CD4-positive, alpha-beta T cell treated with Interleukin-21 for 1 hour (primary cell): ENCODE measurements at places on chromosomes 13 and 19.

- DNase-seq: no peak
Measured at GRCh38 chr19:46295401-46296201, 1.2 kb upstream of the HIF3A start.

- no peak for DNase-seq
Measured at GRCh38 chr19:50435221-50435620, 2.5 kb downstream of the MYBPC2 start.

DNA sequence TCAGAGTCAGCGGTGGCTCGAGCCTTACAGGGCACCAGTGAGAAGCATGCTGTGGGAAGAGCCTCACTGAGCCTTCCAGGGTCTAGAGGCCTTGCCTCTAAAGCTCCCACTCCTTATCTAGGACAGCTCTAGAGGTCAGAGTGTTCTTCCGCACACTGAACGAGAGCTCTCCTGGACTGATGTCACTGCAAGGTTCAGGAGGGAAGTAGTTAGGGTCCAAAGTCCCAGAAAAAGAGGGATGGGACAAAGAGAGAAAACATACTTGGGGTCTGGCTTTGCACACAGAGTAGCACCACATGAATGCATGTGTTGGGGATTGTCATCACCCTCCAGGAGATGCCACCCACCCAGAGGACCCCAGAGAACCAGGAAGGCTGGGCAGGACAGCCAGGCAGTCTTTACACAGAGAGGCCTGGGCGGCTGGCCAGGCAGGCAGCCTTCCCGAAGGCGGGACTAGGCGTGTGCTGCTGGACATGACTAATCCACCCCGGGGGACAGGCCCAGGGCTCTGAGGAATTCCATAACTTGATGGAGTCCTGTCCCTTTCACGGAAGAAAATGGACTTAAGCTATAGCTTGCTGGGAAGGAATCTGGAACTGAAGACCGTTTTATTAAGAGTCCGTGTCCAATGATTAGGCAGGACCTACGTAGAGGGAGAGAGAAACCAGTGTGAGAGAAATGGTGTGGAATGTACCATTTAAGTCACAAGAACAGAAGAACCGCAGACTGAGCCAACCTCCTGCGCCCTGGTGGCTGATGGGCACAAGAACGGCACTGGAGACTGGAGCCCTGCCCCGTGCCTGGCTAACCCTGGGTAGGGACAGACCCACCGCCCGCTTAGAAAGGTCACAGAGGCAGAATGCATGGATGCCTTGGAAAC, 16.6 kb upstream of the EPHX3 start:
- DNase-seq: no peak

DNA sequence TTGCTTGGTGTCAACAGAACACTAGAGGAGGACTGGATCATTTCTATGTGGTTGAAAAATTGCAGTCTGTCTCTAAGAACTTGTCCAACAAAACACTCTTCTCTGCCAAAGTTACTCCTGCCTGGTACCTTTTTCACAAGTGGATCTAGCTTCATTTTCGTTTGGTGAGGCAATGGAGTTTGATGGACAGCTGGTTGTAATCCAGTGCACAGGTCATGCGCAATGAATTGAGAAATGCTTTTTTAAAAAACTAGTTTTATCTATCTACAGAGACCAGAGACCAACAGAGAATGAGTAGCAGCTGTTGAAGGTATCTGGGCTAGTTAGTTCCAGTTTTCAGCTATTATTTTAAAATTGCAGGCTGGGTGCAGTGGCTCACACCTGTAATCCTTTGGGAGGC, 12.0 kb upstream of the KBTBD6 start:
- DNase-seq: no peak

- peak; percentile 75 for DNase-seq
Measured at GRCh38 chr19:17346109-17346671, 8.8 kb downstream of the GTPBP3 start.
